ENCODE measurements at places on chromosomes 1 and 21.

- no peak for DNase-seq
Measured at GRCh38 chr1:54225986-54226559, 26.1 kb downstream of the MRPL37 start.

GRCh38 chr1:119358636-119359035, 9.9 kb upstream of the HAO2 start:
- DNase-seq = no peak

DNA sequence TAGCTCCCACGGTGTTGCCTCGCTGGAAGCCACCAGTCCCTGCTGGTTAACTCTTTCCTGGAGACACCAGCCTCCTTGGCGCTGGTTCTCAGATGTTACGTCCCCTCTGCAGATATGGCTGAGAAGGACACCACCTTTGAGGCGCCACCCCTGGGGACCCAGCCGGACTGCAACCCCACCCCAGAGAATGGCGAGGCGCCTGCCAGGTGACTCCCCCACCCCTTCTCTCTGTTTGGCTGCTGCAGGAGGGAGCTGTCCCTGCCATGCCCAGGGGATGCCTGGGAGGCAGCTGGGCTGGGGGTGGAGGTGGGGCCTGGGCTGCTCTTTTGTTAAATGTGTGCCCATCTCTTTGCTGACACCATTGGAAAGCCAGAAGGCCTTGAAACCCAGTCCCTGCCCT, 43.6 kb upstream of the TNFRSF1B start:
- no peak for DNase-seq

- DNase-seq = no peak
Measured at GRCh38 chr1:219963432-219963831, 35.1 kb upstream of the SLC30A10 start.

DNA sequence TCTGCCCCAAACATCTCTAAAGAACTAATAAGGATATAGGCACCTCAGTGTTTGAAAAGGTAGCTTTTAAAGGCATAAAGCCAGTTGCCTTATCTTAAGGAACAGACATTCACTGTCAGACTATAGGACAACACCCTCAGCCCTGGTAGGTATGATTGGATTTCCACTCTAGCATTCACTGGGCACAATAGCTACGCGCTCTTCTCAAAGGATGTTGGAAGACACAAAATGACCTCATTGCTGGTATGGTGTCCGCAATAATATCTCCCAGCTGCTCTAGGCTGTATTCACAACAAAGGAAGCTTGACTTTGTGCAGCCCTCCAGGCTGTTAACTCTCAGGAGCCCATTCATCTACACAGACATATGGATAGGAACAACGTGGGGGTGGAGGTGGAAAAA, 119.4 kb upstream of the CXADR start:
- DNase-seq = no peak

DNA sequence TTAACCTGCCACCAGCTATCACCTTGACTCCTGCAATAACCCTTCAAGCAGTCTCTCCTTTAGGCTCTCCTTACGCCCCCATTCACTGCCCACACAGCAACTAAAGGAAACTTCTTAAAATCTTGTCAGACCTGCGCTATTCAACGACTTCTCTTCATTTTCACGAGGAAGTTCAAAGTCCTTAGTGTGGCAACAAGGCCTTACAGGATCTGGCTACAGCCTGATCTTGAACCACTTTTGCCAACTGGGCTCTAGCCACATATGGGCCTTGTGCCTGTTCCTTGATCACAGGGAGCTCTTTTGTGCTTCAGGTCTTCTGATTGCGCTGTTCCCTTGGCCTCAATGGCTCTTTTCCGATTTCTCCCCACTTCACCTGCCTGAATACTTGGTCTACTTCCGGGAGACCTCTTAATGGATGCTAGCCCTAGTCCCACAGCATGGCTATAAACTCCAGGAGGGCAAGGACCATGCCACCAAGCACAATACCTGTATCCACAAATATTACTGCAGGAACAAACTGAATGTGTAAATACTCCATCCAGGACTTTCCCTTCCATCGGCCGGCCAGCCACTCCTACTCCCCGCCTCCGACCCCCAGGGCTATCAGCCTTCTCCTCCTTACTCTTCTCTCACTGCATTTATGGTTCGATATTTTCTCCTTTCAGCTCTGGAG, 2.3 kb upstream of the CTNNBIP1 start:
- no peak for DNase-seq

- no peak for DNase-seq
Measured at GRCh38 chr1:230400007-230400344, 26.2 kb downstream of the PGBD5 start.

DNA sequence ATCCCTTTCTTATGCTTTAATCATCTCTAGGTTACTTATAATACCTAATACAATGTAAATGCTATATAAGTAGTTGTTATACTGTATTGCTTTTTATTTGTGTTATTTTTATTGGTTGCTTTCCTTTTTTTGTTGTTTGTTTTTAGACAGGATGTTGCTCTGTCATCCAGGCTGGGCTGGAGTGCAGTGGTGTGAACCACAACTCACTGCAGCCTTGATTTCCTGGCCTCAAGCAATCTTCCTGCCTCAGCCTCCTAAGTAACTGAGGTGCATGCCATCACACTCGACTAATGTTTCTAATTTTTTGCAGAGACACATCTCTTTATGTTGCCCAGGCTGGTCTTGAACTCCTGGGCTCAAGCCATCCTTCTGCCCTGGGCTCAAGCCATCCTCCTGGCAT, 26.9 kb downstream of the KRTAP19-8 start:
- no peak for DNase-seq

GRCh38 chr1:26225033-26225831, 8.8 kb upstream of the CEP85 start:
- DNase-seq = no peak

- no peak for DNase-seq
Measured at GRCh38 chr21:29943885-29944284, 4.1 kb upstream of the GRIK1 start.

GRCh38 chr1:162977944-162978568, 91.1 kb upstream of the RGS4 start:
- no peak for DNase-seq

DNA sequence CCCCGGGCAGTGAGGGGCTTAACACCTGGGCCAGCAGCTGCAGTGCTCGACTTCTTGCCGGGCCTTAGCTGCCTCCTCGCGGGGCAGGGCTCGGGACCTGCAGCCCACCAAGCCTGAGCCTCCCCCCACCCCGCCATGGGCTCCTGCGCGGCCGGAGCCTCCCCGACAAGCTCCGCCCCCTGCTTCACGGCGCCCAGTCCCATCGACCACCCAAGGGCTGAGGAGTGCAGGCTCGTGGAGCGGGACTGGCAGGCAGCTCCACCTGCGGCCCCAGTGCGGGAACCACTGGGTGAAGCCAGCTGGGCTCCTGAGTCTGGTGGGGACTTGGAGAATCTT, 67.8 kb upstream of the NR5A2 start:
- no peak for DNase-seq

DNA sequence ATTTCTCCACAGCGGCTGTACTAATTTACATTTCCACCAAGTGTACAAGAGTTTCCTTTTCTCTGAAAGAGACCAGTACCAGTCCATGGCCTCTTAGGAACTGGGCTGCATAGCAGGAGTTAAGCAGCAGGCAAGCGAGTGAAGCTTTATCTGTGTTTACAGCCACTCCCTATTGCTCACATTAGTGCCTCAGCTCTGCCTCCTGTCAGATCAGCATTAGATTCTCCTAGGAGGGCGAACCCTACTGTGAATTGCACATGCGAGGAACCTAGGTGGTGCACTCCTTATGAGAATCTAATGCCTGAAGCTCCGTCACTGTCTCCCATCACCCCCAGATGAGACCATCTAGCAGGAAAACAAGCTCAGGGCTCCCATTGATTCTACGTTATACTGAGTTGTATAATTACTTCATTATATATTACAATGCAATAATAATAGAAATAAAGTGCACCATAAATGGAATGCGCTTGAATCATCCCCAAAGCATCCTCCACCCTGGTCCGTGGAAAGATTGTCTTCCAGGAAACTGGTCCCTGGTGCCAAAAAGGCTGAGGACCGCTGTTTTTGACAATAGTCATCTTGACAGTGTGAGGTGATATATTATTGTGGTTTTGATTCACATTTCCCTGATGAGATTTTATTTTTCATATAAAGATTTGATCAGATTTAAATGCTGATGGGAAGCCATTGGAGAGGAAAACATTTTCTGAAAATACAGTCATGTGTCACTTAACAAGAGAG, 45.5 kb upstream of the MRPS6 start:
- DNase-seq = no peak

DNA sequence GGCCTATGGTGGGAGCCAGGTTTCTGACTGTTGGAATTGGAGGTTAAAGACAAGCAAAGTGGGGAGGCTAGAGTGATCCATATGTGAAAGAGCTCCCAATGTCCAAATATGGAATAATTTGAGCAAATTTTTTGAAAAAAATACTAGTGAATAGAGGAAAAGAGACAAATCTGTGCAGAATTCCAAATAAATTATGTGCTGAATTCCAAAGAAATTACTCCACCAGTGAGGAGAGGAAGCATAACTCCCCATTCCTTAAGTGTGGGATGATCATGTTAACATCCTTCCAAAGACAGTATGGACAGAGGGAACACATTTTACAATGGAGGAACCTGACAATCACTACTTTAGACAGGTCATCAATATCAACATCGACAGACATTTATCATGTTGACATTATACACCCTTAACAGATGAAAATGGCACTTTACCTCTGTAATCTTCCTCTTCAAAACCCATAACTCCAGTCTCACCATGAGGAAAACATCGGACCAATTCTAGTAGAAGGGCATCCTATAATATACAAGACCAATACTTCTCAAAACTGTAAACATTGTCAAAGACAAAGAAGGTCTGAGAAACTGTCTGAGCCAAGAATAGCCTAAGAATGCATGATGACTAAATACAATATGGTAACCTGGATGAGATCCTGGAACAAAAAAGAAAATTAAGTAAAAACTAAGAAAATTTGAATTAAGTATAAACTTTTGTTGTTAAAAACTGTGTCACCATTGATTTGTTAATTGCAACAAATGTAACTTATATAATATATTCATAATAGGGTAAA, 71.5 kb upstream of the RGS4 start:
- no peak for DNase-seq

DNA sequence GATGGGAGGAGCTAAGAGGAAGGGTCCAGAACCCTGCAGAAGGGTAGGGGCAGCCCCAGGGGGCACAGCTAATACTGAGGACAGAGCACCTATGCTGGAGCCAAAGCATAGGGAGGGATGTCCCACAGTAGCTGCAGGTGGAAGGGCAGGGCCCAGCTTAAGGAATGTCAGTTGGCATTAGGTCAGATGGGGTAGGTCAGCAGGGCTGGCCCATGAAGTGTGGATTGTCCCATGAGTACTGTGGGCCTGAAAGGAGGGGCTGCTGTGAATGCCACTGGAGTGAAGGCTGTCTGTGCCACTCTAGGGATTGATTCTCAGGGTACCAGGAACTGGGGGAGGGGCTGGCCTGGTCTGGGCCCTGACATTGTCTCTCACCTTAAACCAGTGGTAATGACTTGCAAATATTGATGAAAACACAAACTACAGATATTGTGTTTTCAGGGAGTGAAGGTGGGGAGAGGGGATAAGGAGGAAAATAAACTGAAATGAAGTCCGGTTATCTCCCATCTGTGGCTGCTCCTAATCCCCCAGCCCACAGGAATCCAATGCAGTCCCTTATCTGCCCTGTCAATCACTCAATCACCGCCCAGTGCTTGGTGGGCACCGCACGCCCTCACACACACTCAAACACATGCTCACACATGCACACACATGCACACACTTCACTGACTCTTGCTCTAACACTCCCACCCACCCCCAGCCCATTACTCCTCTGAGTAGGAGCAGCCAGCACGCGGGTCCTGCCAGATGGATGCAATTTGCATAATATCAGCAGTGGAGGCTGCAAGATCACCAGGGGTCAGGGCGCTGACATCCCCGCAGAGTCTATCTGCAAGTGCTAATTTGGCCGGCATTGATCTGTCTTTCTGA, 27.8 kb downstream of the DMAP1 start:
- DNase-seq = no peak

DNA sequence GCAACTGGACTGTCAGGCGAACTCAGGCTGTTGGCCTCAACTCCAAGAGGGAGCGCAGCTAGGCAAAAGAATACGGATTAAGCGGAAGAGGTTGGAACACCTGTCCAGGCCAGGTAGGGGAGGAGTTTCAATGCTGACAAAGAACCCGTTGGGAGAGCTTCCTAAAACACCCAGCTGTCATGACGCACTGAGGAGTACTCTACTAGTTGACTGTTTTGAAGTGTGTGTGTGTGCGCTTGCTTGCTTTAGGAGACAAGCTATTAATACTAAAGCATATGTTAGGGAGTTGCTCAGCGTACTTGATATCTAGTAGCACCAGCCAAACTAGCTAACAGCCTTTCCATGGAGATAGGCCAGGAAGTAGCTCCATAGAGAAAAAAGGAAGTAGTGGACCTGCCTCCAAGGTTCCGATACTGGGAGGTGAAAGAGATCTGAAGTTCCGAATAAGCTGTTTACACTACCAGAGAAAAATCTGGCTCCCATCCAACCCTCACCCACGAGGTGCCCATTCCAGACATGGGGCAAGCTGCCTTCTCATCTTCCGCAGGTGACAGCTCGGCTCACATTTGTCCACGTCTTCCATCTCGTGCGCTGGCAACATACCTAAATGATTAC, 974 bp upstream of the FNBP1L start:
- DNase-seq = no peak

DNA sequence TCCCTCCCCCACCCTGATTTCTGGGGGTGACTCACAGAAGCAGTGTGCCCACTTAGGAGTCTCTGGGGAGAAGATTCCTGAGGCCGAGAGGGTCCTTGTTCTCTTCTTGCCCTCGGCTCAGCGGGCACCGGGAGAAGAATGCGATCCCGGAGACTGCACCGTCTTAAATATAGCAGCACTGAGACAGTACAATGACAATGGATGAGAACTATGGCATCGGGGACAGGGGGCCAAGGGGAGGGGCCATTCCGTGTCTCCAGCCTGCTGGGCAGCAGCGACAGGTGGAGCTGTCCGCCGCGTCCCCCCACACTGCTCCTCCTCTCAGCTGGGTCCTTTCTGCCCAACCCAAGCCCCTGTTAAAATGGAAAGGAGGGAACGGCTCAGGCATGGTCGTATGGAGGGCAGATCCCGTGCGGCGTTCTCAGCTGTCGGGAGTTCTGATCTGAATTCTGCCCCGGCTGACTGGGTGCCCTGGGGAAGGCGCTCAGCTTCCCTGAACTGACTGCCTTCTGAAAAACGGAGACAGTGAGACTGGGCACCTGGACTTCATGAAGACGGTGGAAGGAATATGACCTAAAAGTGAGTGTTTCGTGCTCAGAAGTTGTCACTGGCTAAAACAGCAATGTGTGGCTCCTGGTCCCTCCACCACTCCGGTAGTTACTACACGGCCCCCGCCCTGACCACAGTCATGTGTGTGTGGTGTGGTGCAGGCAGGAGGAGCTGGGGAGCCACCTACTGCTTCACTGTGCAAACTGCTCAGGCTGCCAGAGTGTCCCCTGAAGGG, at the start of gene MYOM3:
MYOM3 (minus strand) TSS at position 140 of the 784 bp plus-strand sequence. CDS start 3,499 bp downstream, outside the sequence.
- DNase-seq = peak; percentile 6

- DNase-seq = no peak
Measured at GRCh38 chr1:64087768-64088167, 115.7 kb upstream of the UBE2U start.

DNA sequence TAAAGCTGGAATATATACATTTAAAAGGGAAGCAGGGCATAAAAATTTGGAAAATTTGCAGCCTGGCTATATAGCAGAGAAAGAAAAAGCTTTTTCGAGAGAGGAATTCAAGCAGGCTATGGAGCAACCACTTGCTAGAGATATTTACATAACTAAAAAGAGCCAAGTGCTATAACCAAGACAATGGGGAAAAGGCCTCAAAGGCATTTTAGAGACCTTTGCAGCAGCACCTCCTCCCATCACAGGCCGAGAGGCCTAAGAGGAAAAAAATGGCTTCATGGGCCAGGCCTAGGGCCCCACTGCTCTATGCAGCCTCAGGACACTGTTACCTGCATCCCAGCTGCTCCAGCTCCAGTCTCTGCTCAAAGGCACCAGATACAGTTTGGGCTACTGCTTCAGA, 37.0 kb downstream of the CAPN9 start:
- no peak for DNase-seq
